Activated CD4-positive, alpha-beta T cell treated with anti-CD3 and anti-CD28 coated beads, Interleukin-2, amount 10 ng/mL, durations not matched to agents 7 days and 5 days (primary cell): ENCODE measurements at places on chromosomes 13 and 19.
A peak's percentile ranks its signal among the peaks of the same experiment; 100 is the strongest.

GRCh38 chr19:57816652-57817051 is 1.9 kb upstream of the ZNF552 start:
- no peaks in the 10 kb centered on the region for H3K27me3 ChIP-seq
- no peak overlapping the region for H3K27ac ChIP-seq
- peaks cover 30% of the 10 kb centered on the region for H3K36me3 ChIP-seq
- H3K4me1 ChIP-seq, result peaks cover 63% of the 10 kb centered on the region

DNA sequence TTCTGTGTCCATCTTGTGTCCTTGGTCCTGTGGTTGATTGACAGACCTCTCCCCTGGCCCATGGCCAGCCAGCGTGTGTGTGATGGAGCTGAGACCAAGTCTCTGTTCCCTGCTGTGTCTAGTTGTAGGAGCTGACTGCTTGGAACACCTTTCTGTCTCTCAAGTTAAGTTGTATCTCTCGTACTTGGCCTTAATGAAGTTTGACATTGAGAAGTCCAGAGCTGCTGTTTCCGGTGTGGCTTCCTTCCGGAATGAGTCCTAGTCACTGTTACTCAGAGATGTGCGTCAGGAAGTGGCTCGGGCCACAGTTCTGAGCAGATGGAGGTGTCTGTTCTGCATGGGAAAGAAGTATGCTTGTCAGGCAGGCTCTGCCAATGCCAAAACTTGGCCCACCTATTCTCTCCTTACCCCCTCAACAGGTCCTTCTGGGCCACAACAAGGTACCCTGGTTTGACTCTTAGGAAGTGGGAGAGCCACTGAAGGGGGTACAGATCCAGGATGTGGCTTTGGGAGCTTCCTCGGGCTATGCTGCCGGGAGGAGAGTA is 54.3 kb downstream of the GATAD2A start:
- peak; percentile 76 for DNase-seq
- peak overlapping the region; percentile 70 for H3K4me3 ChIP-seq
- H3K27me3 ChIP-seq, result no peaks in the 10 kb centered on the region
- H3K4me1 ChIP-seq, result peaks cover 79% of the 10 kb centered on the region
- peak overlapping the region; percentile 99 for H3K27ac ChIP-seq

GRCh38 chr19:418761-419671 is 10.1 kb upstream of the C2CD4C start:
- no peak for DNase-seq
- no peak overlapping the region for H3K27ac ChIP-seq
- H3K4me1 ChIP-seq, result no peaks in the 10 kb centered on the region
- no peaks in the 10 kb centered on the region for H3K36me3 ChIP-seq
- H3K27me3 ChIP-seq, result no peaks in the 10 kb centered on the region

GRCh38 chr19:47056411-47056810 is 8.0 kb upstream of the TMEM160 start:
- H3K4me1 ChIP-seq, result no peaks in the 10 kb centered on the region
- no peak overlapping the region for H3K4me3 ChIP-seq
- peaks cover 4% of the 10 kb centered on the region for H3K27me3 ChIP-seq
- DNase-seq, result no peak
- H3K36me3 ChIP-seq, result no peaks in the 10 kb centered on the region
